Stimulated activated CD4-positive, alpha-beta T cell treated with anti-CD3 and anti-CD28 coated beads, Interleukin-1b, Interleukin-23, amount 100 ng/mL, for 1 hour (primary cell): ENCODE measurements at places on chromosomes 13 and 19.

- no peak for DNase-seq
Measured at GRCh38 chr19:55208880-55209692, at the start of gene PTPRH. PTPRH (minus strand) TSS chr19:55209501; CDS start chr19:55209433, 68 bp downstream.

DNA sequence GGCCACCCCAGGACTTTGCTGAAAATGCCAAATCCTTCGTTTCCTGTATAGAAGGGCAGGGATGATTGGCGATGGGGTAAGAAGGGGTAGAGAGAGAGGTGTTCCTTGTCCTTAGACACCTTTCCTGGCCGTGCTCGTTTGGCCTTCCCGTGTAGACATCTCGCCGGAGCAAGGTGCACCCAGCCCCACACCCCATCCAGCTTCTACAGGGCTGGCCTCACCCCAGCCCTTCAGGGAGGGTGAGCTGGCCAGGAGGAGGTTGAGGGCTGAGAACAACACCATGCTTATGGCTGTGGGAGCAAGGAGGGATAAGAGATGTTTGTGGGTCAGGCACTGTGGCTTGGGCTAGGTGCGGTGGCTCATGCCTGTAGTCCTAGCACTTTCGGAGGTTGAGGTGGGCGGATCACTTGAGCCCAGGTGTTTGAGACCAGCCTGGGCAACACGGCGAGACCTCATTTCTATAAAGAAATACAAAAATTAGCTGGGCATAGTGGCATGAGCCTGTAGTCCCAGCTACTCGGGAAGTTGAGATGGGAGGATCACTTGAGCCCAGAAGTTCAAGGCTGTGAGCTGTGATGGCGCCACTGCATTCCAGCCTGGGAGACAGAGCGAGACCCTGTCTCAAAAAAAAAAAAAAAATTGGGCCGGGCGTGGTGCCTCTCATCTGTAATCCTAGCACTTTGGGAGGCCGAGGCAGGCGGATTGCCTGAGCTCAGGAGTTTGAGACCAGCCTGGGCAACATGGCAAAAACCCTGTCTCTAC, 15.5 kb downstream of the SMARCA4 start:
- no peak for DNase-seq

GRCh38 chr13:113545931-113546516, 38.5 kb upstream of the TFDP1 start:
- no peak for DNase-seq

- no peak for DNase-seq
Measured at GRCh38 chr19:13001502-13002165, 6.4 kb downstream of the NFIX start.

GRCh38 chr13:38693168-38693567, 6.3 kb downstream of the FREM2 start:
- DNase-seq: no peak

DNA sequence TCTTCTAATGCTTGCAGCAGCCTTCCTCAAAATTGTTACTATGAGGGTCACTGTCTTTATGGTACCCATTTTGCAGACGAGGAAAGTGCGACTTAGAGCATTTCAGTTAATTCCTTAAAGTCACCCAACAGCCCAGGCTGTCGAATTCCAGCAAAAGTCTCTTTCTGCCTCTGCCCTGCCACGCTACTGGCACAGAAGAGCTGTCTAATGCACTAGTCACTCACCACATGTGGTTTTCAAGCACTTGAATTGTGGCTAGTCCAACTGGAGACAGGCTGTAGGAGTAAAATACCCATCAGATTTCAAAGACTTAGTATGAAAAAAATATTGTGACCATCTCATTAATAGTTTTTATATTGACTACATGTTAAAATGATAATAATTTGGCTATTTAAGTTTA, 1.7 kb downstream of the FPR1 start:
- DNase-seq: no peak

GRCh38 chr13:109427148-109427547, 359.2 kb downstream of the IRS2 start:
- DNase-seq: no peak

- DNase-seq: no peak
Measured at GRCh38 chr13:49833402-49833801, 40.9 kb upstream of the KPNA3 start.

- peak; percentile 67 for DNase-seq
Measured at GRCh38 chr19:43464134-43464775, 1.2 kb downstream of the LYPD3 start.

GRCh38 chr19:13935765-13936510, 2.3 kb downstream of the PODNL1 start:
- DNase-seq: no peak

DNA sequence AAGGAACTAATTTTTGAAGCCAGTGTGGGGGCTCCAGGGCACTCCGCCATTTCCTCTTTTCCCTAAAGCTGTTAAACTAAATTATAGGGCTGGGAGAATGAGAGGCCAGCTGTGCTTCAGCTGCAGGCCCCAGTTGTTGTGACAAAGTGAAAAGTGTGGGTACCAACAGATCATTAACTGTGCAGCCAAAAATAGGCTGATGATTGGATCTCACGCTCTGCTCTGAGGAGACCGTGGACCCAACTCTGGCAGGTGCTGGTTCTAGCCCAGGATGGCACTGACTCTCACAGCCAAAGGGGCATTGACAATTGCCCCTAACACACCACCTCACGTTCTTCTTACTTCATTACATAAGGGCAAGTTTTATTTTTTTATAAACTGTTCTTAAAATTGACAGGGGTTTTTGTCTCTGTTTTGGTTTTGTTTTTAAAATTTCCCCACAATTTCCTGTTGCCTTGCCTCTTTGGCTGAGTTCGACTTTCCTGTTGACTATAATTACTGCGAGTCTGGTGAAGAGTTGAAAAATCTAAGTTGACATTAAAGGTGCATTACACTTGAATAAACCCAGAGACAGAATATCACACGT, 391.0 kb downstream of the FGF9 start:
- DNase-seq: no peak

DNA sequence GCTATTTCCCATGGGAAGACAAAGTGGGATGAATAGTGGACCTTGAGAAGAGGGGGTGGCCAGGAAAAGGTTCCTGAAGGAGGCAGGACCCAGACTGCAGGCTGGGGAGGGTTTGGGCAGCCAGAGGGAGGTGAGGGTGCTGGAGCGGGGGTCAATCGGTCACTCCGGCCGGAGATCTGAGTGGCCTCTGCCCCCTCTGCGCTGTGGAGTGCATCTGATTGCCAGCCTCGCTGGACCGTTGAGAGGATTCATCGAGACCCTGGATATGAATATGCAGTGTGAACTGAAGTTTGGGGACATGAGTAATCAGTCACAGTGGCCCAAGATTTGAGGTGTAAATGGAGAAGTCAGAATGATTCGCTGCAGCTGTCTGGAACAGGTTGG, 5.5 kb upstream of the ZNF580 start:
- DNase-seq: no peak

DNA sequence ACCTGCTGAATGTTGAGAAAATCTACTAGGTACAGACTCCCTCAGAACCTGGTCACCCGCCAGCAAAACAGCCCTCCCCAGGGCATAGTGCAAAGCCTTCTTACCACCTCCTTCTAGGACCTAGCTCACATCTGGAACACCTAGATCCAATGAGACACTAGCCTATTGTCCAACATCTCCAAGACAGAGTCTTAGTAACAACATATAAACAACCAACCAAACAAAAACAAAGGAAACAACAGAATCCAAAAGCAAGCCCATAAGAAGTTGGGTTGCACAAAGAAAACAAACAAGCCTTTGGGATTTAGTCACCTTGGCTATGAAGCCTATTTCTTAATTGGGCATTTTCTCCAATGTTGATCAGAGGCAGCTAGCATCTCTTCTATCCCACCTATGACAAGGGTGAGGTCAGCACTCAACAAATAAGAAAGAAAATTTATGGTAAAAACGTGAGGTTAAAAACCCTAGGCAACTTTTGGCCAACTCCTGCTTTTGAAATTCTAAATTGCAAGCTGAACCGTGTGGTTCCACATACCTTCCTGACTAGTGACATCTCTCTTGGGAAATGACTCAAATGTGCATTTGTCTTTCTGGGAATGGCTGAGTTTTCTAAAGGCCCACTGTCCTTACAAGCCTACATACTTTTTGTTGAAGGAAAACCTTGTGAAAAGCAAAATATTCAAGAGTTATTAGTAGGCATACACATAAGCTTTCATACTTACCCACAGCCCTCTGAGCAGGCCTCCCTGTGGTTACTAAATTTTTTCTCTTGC, 66.7 kb downstream of the FAM216B start:
- no peak for DNase-seq

GRCh38 chr13:28355822-28356371, 139.0 kb downstream of the FLT1 start:
- no peak for DNase-seq

GRCh38 chr13:29893438-29893837, 43.0 kb upstream of the UBL3 start:
- no peak for DNase-seq

GRCh38 chr19:54390942-54391577, 24.2 kb upstream of the TTYH1 start:
- peak; percentile 44 for DNase-seq

GRCh38 chr13:78609464-78610205, 6.3 kb upstream of the POU4F1 start:
- no peak for DNase-seq

- no peak for DNase-seq
Measured at GRCh38 chr13:97018029-97018819, 23.9 kb upstream of the OXGR1 start.

- DNase-seq: no peak
Measured at GRCh38 chr13:62119739-62120700, 704.4 kb upstream of the PCDH20 start.

DNA sequence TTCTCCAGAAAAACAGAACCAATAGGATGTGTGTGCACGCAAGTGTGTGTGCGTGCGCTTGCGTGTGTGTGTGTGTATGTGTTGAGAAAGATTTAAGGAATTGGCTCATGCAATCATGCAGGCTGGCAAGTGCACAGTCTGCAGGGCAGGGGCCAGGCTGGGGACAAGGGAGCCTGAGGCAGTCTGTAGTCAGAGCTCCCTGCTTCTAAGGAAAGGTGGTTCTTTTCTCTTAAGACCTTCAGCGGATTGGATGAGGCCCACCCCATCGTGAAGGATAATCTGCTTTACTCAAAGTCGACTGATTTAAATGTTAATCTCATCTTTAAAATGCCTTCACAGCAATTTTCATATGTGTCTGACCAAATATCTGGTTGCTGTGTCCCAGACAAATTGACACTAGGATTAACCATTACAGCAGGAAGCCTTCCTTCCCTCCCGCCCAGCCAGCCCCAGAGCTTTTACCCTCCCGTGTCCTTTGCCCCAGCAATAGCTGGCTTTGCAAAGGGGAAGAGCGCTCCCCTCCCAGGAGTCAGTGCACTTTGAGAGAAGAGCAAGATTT, 15.0 kb upstream of the NAXD start:
- no peak for DNase-seq

DNA sequence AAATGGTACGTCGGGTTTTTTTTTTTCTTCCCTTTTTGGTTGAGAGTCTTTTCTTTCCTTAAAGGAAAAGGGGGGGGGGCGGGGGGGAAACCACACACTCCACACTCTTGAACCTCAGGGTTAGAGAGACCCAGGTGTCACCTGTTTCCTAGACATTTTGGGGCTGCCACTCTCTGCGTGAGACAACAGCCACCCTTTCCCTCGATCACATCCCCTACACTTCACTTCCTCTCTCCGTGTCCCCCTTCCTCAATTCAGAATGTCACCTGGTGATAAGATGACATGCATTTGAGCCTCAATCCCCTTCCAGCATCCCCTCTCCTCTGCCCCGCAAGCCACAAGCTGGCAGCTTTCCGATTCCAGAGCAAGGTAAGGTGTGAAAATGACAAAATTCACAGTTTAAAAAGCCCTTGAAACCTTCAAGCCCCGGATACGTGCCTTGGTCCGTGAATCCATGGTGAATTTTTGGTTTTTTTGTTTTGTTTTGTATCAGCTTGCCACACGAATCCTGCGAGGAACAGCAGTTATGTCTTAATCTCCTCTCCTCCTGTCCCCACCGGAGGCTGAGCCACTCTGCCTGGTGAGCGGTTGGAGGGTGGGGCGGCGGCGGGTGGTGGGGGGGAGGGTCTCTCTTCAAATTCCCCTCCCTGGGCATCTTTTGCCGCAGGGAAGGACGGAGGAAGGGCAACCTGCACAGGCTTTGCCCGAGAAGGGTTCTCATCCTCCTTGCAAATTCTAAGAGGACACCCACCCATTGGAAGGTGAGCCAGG, 4.2 kb downstream of the PTPRS start:
- DNase-seq: no peak

DNA sequence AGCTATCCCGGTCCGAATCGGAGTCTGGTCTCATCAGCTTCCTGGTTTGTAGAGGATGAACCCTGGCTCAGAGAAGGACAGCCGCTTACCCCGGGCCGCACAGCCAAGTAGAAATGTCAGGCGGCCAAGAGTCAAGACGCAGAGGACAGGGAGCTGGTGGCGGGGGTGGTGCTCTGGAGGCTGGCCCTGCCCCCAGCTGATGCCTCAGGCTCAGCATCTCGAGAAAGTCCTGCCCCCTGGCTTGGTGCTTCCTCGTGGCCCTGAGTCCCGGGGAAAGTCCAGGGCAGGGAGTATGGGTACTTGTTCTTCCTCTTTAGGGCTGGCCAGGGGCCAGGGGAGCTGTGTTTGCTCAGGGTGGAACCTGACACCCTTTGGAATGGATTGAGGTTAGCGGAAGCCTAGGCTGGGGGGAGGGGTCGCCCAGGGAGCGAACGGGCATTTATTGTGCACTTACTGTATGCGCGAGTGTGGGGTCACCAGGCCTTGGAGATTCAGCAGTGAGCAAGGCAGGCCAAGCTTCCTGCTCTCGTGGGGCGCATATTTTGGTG, 2.2 kb downstream of the TJP3 start:
- no peak for DNase-seq

GRCh38 chr13:33099860-33100259, 83.6 kb downstream of the KL start:
- DNase-seq: no peak

- DNase-seq: no peak
Measured at GRCh38 chr13:67792151-67792676, 562.1 kb upstream of the PCDH9 start.

GRCh38 chr19:35757231-35757748, 461 bp upstream of the HSPB6 start:
- DNase-seq: no peak

DNA sequence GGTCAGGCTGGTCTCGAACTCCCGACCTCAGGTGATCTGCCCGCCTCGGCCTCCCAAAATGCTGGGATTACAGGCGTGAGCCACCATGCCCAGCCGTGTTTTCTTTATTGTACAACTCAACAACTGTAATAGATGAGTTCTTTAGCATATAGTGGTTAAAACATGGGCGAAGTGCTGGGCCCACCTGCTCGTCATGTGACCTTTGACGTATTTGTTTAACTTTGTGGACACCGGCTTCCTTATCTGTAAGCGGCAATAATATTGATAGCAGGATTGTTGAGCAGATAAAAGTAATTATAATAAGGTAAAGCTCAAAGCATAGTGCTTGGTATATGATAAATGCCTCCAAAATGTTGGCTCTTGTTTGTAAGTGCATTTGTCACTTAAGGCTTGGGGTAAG, 460.3 kb downstream of the KLF12 start:
- no peak for DNase-seq

DNA sequence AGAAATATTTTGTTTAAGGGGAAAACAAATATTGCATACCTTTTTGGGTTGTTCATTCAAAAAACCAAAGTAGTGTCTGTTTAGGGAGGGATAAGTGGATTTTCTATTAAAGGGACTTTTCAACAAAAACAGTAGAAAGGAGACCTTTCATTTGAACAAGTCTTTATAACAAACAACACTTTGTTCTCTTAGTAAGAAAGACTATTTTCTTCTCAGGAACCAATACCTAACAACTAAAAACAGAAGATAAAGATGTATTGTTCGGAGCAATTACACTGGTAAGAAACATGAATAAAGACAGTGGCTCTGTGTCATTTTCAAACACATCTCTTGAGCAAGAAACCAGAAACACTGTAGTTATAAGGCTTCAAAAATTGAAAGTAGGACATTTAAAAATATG, 1610.1 kb upstream of the PCDH20 start:
- no peak for DNase-seq
